ENCODE measurements at places on chromosomes 7 and 10.
A peak's percentile ranks its signal among the peaks of the same experiment; 100 is the strongest.

DNA sequence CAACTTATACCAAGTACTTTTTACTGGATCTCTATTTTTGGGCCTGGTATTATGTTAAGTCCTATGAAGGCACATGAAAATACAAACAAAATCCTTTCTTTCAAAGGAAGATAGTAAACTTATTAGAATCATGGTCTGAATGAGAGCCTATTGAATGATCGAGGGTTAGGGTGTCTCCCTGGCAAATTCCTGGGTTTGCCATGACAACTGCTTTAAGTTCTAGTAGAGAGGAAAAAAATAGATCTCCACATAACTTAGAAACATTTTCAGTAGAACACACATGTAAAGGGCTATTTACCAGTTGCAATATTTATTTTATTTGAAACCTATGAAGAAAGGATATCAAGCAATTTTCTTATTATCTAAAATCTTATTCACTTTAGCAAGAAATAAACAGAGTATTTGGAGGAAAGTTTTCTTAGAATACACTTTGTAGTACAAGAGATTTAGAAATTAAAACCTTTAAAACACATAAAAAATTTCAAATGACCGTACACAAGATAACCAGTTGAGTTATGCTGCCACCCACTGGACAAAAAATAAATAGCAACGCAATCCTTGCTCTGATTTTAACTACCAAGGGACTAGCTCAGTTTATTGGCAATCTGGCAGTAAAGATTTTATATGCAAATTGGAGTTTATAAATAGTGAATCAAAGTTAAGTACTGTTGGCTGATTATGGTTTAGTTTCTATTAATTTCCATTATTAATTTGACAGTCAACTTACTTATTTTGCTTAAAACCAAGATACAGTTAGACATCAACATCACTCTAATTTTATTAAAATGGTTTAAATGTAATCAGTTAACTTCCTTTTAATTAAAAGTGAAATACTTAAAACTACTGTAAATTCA is 33.9 kb downstream of the CACUL1 start:
- DNase-seq: no peak

GRCh38 chr7:83925860-83926259 is 268.7 kb downstream of the SEMA3A start:
- DNase-seq: no peak

DNA sequence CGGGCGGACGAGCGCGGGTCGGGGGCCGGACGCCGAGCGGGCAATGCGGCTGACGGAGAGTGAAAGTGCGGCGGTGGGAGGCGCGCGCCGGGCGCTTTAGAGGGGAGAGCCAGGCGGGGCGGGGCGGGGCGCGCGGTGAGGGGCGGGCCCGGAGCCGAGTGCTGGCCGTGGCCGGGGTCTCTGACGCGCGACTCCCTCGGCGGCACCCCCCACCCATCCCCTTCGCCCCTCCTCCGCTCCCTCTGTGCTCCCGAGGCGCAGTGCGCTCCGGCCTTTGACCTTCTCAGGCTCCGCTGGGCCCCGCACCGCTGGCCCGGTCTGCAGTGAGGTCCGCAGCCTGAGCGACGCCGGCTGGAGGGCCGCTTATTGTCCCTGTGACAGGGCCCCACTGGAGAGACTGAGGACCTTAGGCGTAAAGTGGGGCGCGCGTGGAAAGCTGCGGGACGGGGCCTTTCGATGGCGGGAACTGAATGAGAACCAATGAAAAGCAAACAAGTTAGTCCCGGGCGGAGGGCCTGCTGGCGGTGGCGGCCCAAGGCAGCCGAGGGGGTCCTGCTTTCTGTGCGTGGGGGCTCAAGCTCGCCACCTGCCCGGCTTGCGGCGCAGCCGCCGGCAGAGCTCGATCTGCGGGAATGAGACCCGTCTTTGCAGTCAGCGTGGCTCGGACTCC is at the start of gene CXCL12:
Gene CXCL12 (minus strand): TSS at position 72 of the 670 bp plus-strand sequence. CDS start 92 bp downstream, outside the sequence.
- peak; percentile 82 for DNase-seq

- no peak for DNase-seq
These were observed at the start of gene SEC31B for GRCh38 chr10:100519311-100520051. TSS of gene SEC31B (minus strand) at chr10:100519861. CDS start at chr10:100516952, 2,909 bp downstream.

GRCh38 chr10:43237128-43237527 is 29.7 kb downstream of the RASGEF1A start:
- DNase-seq: peak; percentile 6

GRCh38 chr7:112538726-112539255 is 58.0 kb downstream of the LSMEM1 start:
- no peak for DNase-seq

- no peak for DNase-seq
These were observed 285 bp downstream of the CSTF2T start for GRCh38 chr10:51699145-51699474.

GRCh38 chr7:158631574-158632195 is 44.1 kb upstream of the PTPRN2 start:
- DNase-seq: no peak

DNA sequence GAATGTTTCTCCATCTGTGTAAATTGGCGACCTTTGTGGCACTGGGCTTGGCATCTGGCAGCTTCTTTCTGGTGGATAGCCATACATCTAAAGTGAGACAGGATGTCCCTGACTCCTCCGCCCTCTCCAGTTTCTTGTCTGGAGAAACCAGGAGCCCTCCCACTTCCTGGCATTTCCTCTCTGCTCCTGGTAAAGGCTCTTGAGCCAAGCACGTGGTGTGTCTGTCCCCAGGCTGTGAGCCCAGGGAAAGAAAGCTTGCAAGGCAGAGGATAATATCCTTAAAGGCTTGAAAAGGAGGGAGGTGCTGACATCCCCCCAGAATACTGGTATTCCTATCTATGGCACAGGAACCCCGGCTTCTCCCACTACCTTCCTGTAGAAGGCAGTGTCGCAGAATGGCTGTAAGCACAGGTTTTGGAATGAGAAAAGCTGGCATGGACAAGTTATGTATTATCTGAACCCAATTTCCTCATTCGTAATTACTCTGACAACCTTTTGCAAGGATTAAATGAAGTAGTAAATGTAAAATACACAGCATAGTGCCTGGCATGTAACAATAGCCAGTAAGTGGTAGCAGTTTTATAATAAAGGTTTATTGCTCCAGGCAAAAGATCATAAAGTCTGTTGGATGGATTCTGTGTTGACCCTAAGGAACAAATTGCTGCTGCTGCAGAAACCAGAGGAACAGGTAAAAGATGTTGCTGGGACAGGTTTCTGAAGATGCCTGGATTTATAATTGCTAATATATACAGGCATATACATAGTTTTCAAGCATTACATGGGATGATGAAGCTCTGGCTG is 11.8 kb upstream of the ACSL5 start:
- peak; percentile 61 for DNase-seq

GRCh38 chr10:30750971-30751677 is 121.6 kb upstream of the LYZL2 start:
- peak; percentile 6 for DNase-seq

GRCh38 chr10:93876381-93876780 is 17.4 kb upstream of the SLC35G1 start:
- no peak for DNase-seq

DNA sequence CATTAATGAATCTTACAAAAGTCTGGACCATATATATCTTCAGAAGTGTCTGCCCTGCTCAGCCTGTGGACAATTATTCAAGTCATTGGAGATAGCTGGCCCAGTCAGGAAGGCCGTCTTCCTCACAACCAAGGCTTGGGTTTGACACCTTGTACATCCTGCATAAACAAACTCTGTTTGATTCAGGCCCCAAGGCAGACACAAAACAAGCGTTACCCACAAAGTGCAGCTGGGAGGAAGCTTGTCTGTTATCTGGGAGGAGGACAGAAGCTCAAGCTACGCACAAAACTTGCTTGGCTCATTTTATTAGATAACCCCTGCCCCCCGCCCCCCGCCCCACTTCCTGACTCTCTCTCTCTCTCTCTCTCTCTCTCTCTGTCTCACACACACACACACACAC is 166.9 kb upstream of the WDR11 start:
- no peak for DNase-seq

DNA sequence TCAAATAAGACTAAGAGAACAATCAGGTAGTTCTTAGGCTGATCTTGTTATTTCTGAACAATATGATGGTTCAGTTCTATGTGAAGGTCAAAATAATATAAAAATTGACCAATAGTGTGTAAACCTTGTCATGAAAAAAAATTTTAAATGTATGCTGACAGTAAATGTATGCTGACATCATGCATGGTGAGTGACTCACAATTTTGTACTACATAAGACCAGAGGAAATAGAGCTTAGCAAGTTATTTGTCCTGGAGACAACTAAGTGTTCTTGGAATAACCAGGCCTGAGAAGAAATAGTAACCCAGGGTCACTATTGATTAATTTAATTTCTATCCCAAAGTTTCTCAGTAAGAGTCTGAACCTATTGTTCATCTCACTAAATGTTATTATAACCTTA is 182.2 kb upstream of the PCDH15 start:
- no peak for DNase-seq

DNA sequence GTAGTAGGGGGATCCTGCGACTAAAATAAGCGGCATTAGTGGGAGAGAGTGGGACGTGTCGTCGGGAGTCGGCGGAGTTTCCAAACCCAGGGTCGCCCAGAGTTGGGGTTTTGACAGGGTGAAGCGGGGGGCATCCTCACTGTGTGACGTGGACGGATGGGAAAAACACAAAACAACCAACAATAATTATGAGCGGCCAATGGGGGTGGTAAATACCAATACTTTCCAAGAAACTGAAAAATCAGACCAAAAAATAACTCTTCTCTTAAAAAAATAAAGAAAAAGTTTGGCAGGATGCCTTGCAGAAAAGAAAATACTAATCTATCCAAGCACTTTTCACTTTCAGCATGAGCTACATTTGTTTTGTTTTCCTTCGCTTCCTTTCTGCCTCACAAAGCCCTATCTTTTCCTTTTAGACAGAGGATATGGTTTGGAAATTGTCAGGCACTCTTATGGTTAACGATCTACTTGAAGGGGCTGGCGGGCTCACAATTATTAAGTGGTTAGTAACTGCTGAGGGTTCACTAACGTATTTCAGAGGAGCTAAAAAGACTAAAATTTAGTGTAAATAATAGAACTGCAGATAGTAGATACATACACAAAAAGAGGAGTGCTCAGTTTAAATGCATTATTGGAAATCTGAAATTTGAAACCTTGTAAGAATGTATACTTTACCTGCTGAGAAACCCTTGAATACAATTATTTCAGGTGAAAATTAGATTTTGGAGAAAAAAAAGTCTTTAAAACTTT is 802 bp upstream of the CDK6 start:
- no peak for DNase-seq

DNA sequence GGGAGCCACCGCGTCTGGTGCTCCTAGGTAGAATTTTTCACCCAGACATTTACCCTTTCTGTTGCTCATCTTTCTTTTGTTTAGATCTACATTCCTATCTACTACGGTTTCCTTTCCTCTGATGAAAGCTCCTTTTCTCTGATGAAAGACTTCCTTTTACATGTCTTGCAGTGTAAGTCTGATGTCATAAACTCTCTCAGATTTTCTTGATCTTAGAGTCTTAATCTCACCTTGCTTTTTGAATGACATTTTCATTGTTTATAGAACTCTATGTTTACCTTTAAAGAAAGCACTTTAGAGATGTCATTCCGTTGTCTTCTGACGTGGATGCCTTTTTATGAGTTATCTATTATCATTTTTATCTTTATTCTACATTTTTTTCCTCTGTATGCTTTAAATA is 171.8 kb upstream of the MTPN start:
- DNase-seq: no peak

DNA sequence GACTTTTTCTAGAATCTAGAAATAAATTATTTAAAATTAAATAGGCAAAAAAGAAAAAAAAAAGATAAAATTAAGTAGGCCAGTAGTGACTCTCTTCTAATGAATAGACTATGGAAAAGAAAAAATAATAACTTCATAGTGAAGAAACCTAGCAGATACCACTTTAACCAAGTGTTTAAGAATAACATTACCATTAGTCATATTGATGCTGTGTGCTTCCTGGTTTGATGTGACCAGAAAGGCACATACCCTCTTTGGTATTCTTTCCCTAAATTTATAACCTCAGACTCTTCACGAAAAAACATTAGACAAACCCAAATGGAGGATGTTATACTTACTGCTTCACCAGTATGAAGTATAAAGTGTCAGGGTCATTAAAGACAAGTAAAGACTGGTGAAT is 42.6 kb downstream of the KIF20B start:
- DNase-seq: no peak

DNA sequence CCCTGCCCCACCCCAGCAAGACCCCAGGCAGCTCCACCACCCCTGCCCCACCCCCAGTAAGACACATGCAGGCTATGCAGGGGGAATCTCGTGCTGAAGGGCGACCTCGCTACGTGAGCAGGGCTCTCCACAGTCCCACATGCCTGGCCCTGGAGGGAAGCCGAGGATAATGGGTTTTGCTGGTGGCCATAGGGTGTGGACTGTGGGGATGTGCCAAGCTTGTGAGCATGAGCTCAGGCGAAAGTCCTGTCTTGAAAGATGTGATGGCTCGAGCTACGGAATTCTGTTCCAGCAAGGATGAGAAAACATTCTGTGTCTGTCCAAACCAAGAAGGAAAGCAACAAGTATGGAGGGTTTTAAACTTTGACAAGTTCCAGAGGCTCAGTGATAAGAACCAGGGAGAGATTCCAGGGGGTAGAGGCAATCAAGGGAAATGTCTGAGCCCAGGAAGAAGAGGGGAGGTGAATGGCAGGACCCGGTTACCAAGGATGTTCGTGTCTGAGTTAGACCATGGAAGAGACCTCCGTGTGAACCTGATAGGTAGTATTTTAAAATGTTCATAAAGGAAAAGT is 63.1 kb downstream of the PYROXD2 start:
- DNase-seq: no peak

DNA sequence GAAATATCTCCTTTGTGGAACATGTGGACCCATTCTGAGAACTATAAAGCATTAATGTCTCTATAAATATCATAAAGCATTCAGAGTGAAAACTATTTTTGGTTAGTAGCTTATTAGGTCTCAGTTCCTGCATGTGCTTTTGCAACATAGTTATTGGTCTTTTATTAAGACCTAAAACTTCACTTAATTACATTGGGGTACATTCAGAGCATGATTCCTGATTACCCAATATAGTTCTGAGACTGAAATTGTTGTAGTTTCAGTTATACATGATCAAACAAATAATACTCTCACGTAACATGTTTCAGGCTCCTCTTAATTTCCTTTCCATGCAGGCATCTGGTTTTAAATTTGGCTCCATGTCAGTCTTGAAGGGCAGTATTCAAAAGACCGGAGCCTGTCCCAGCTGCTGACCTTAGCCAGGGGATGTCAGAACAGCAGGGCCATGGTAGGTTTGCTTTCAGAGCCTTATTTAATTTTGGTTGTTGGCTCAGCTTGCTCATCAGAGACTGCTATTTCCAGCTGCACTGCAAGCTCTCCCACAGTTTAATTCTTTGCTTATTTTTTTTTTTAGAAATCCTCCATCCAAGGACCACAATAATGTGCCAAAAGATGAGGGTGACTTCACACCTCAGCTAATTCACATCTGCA is 447.8 kb upstream of the FZD8 start:
- no peak for DNase-seq

DNA sequence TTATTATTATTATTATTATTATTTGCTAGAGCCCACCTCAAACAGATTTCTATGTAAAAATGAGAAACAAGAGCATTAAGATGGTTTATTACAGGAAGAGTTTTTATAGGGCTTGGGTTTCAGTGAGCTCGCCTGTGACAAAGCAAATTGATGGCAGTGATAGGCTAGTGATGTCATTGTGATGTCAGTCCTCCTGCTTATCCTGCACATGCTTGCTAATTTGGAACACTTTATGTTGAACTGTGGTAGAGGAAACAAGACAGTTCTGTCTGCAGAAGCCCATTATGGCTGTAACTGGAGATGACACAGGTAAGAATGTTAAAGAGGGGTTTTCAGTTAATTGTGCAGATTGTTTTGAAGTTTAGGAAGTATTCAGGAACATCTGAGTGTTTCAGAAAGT is 68.3 kb downstream of the CREM start:
- DNase-seq: no peak

- DNase-seq: peak; percentile 65
These were observed at the start of gene GPR37 for GRCh38 chr7:124765401-124766352. TSS of gene GPR37 (minus strand) at chr7:124765792. CDS start at chr7:124764976, 816 bp downstream.

Measured in left hindlimb (tissue), 1 donor.